Stimulated activated CD4-positive, alpha-beta T cell treated with anti-CD3 and anti-CD28 coated beads, Interleukin-12 subunit alpha, Interleukin-12 subunit beta, amount 100 ng/mL, for 24 hours (primary cell): ENCODE measurements at places on chromosomes 12 and 14.

GRCh38 chr12:116708826-116709756 lies 28.8 kb downstream of the SPRING1 start:
- peak; percentile 10 for DNase-seq

DNA sequence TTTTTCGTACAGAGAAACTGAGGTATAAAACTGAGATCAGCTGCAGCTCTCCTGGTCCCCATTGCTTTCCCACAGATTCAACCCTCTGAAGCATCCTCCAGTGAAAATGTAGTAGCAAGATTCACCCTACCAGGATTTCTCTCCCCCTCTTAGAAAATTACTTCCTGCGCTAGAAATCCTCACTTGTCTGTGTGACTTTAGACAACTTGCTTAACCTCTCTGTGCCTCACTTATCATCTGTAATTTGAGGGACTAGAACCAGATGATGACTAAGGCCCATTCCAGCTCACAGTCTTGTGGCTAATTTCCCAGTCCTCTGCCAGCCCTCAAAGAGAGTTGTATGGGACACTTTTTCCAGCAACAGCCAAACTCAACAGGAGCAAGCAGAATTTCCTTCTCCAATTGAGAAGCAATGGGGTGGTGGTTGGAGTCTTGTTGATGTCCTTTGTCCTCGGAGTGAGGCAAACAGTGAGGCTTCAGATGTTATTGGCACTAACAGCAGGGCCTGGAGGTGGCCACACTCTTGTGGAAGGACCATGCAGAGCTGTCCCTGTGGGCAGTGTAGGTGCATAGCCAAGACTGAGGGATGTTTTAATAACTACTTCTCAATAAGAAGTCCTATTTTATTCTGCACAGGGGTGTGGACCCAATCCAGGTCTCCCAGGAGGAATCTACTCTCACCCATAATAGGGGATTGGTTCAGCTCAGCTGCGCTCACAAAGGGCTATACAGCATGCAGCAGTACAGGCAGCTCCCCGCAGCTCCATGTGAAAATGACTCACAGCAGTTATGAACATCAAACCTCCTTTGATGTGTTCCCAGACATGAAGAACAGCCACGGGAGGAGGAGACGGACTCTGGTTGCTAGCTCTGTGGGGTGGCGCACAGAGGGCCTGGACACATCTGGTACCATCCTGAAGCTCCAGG lies 200.1 kb downstream of the DAD1 start:
- no peak for DNase-seq

GRCh38 chr12:91094957-91095356 lies 16.3 kb downstream of the LUM start:
- no peak for DNase-seq

DNA sequence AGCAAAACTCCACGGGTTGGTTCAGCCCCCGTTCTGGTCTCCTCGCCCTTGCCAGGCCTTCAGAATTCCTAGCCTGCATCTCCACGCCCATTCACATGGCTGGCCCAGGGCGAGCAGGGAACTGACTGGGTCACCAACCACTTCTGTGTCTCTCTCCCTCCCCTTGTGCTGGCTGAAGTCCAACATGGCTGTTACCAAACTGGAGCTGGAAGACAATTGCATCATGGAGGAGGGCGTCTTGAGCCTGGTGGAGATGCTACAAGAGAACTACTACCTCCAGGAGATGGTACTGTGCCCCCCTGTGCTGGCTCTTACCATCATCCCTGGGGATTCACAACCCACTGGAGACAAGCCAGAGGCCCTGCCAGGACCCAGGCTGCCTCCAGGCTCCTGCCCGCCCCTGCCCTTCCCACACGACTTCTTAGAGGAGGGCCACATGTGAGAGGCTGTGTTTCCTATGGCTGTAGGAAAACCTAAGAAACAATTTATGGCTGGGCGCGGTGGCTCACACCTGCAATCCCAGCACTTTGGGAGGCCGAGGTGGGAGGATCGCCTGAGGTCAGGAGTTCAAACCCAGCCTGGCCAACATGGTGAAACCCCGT lies 9.9 kb downstream of the LRRC74A start:
- DNase-seq: no peak

- no peak for DNase-seq
These were observed 7.9 kb upstream of the WASHC3 start for GRCh38 chr12:102069707-102070106.

DNA sequence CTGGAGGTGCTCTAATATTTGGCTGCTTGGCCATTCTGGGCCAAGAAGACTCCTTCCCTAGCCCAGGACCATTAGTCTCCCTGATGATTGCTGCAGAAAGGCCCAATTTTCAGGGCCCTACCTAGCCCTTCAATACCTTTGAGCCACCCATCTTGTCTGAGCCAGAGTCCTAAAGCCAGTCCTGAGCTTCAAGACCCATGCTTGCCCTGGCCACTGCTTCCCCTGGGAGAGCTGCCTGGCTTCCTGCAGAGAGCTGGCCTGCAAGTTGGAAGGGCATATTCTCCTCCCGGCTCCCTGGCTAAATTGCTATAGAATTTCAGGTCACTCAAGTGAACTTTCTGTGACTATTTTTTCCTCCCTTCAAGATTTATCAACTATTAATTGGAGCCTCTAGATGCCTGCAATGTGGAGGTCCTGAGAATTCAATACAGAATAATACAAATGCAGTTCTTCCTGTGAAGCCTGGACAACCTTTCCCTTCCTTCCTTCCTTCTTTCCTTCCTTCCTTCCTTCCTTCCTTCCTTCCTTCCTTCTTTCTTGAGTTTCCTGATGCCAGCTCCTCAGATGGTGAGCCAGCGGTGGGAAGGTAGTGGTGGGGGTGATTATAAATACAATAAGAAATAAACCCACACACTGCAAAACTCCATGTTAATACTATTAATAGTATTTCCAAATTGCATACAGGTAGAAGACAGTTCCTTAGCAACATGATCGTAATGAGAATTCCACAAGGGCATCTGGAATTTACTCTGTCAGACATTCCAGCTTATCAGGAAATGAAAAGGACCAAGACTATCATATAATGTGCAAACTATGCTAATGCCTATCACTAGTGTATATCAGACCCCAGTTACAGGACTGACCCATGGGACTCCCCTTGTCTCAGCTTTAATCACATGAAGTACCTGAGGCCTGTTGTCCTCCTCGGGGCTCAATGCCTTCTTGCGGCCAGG lies 108.1 kb downstream of the ZFP36L1 start:
- no peak for DNase-seq

- DNase-seq: no peak
These were observed 13.5 kb downstream of the CPSF2 start for GRCh38 chr14:92135269-92135668.

DNA sequence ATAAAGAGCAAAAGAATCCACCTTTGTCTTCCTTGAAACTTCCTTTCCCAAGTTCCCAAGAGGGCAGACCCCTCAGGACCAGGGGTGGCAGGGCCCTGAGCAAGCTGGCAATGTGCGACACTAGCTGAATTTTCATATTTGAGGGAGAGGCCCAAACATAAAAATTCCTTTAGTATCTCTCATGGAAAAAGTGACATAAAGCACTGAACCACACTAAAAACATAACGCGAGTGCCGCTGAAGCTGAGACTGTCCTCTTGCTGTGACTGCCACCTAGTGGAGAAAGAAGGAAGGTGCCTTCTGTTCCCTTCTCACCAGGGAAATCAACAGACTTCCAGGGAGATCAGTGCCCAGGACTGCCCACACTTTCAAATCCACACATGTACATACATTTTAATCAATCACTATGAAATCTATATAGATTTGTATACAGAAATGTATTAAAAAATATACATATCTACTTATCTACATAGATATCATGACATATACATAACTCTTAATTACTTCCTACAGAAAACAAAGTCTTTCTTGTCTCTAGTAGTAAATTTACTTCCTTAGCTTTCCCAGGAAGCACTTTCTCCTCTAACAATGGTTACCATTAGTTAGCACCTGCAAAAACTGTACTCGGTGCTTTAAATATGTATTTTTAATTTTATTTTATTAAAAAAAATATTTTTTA lies 53.8 kb downstream of the SSH1 start:
- DNase-seq: peak; percentile 51

- DNase-seq: no peak
These were observed 11.7 kb upstream of the FLVCR2 start for GRCh38 chr14:75566752-75567151.

DNA sequence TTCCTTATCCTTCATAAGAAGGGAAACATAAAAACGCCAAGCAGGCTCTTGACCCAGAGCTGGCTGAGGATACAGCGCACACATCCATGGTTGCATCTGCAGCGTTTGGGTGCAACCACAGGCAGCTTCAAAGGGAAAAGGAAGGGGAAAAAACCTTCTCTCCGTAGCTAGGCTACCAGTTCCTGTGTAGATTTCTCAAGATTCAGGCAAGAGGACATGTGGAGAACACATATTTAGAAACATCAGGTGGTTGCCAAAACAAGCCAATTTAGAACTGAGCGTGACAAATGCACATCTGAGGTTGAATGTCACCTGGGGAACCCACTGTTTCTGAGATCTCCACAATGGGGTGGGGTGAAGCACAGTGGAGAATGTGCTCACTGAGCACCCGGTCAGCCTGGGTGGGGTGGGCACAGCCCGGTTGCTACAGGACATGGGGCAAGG lies 78.3 kb upstream of the BDKRB2 start:
- no peak for DNase-seq

GRCh38 chr14:90382491-90383125 lies 14.2 kb upstream of the CALM1 start:
- DNase-seq: peak; percentile 55

- DNase-seq: no peak
These were observed 274.2 kb downstream of the ETNK1 start for GRCh38 chr12:22899184-22899583.

DNA sequence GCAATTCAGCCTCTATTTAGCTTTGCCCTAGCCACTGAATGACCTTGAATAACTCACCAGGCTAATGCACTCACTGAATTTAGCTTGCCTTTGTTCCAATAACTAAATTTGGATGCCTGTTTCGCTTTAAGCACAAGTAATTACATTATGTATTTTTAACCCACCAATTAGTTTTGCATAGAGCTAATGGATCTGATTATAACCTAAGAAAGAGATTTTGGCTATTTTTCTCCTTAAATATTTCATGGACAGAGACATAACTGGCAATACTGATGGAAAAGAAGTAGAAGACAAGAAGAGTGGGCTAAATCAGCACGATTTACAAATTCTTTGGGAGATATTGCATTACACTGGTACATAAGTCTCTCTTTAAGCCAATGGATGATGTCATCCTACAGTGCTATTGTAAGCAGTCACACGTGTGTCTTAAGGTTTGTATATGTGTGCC lies 85.7 kb downstream of the AKAP6 start:
- DNase-seq: no peak

GRCh38 chr14:88352698-88353097 lies 29.6 kb upstream of the KCNK10 start:
- no peak for DNase-seq

- DNase-seq: no peak
These were observed 1286.5 kb downstream of the LRFN5 start for GRCh38 chr14:42893183-42893582.

DNA sequence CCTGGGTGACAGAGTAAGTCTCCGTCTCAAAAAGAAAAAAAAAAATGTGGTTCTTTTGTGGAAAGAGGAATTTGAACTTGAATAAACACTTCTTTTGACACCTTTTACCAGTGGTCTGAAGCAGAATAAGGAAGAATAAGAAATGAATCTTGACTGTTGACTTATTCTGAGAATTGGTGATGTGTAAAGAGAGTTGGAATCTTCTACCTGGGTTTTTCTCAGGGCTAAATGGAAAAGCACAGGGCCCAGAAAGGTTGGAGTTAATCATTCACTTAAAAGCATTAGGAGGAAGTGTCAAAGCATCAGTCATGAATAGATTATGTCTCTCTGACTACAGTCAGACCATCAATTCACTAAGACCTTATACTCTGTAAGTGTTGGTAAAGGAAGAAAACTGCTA lies 13.9 kb downstream of the PNMA1 start:
- no peak for DNase-seq

DNA sequence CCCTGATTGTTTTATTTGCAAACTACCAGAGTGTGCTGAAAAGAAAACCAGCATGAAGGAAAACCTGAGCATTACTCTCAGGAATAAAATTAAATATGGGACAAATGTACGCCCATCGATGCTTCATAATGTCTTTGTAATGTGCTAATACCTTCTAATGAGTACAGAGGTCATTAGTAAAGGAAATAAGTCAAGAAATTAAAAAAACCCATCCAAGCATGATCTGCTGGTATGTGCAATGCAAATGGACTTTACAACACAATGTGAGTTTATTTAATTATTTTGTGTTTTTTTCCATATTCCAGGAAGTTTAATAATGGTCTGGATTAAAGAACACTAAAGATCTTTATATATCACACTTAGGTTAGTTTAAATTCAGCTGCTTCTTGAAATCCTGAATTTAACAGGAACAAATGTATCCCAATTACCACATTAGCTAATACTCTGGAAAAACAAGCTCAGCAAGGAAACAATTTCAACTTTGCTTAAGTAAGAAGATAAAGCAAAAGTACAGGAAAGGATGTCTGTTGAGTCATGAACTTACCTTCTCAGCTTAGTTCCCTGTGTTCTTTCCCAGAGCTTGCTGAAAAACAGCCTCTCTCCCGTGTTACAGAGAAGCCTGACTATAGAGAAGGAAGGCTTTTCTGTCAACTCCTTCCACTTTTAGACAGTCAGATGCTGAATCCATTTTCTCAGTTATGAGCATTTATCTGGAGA lies 179.3 kb upstream of the TMEM260 start:
- DNase-seq: no peak

- DNase-seq: no peak
These were observed 1.3 kb downstream of the LRP1-AS start for GRCh38 chr12:57146092-57146491.

GRCh38 chr14:79417961-79418360 lies 793.3 kb downstream of the DIO2 start:
- DNase-seq: no peak

DNA sequence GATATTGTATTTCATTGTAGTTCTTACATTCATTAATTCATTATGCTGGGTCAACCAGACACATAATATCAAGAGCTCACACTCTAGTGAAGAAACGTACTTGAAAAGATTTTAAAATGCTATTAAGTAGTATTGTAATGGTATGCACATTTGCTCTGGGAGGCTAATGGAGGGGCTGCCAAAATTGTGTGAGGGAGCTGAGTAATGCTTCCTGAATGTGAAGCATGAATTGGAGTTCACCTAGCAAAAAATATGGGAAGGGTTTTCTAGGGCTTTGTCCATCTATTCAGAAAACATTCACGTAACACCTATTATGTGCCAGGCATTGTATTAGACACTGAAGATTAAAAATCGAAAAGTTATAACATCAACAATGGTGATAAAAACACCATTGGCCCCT lies 403.8 kb upstream of the PDE3A start:
- no peak for DNase-seq

DNA sequence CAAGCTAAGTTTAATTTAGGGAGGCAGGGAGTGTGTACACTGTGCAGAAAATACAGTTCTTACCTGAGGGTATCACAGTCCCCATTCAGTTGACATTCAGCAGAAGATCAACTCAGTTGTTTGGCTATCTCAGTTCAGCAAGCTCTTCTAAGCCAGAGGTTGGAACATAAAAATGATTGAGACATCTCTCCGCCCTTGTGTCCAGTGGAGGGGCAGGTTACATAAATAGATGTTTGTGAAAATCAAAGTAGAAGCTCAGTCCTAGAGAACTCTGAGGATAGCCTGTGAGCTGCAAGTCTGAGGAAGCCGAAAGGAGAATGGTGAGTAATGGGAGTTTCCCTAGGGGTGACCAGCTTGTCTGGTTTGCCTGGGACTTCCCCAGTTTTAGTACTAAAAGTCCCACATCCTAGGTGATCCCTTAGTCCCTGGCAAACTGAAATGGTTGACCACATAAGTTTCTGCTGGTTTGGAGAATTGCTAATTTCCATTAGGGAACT lies 251.4 kb upstream of the ATP2B1 start:
- DNase-seq: no peak
